Activated CD4-positive, alpha-beta T cell treated with anti-CD3 and anti-CD28 coated beads for 1 hour (primary cell): ENCODE measurements at places on chromosomes 11 and 22.

GRCh38 chr11:73306977-73307322 lies 1.1 kb upstream of the ARHGEF17 start:
- no peak for DNase-seq

DNA sequence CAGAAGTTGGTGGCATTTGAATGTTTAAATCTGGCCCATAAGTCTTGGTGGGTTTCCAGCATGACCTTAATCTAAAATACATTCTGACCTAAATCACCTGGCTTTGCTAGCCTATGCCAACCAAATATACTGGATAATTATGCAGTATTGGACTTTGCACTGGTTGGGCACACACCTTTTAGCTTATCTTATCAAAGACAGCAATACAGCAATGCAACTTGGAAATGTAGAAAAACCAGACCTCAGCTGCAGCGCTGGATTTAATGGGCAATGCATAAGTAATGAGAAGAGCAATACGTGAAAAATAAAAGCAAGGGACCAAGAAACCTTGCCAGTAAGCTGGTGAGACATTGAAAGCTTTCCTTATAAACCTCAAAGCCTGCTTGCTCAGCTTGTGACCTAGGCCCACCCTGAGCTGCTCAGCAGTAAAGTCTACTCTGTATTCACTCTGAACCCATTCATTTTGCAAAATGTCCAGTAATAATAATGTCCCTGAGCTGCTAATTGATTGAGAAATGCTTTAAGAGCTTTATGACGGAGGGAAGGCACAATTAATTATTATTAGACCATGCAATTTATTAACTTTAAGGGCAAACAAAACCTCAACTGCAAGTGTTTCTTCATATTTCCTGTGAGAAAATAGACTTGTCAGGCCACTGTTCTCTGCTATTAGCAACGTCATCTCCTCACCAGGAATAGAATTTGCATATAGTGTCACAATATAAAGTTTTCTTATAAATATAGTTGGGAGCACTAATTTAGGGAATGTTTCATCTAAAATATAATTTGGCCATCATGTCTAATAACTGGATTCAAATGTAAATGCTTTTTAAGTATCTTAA lies 49.4 kb upstream of the CEP295 start:
- DNase-seq, result no peak

- no peak for DNase-seq
These were observed 2.7 kb upstream of the RGL4 start for GRCh38 chr22:23688121-23688520.

DNA sequence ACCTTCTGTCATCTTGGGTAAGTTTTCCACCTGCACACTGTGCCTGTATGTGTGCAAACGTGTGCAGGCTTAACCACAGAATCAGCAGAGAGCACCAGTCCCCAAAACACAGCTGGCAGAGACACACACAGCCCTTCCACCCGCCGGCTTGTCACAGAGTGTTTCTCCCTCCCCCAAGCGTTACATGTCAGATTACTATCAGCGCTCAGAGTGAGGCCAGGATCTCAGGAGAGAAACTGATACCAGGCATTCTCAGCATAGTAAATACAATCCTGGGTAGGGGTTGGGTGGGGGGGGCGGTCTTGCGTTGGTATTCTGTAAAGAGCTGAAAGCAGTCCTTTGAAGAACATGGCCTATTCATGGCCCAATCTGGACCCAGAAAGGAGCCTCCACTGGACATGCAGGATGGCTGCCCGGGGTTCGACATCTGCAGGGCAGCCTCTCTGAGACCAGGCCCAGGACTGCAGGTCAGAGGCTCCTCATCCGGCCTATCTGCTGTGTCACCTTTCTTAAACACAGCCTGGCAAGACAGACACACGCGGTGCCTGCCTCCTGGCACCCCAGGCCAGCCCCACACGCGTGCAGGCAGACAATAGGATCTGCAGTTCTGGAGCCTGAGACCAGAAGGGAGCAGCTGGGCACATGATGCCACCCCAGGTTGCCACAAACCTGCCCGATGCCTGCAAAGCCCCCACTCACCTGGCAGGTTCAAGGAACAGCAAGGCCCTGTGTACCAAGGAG lies 1.7 kb downstream of the OSBPL5 start:
- no peak for DNase-seq

- no peak for DNase-seq
These were observed 209.6 kb downstream of the BUD13 start for GRCh38 chr11:116563028-116563711.

DNA sequence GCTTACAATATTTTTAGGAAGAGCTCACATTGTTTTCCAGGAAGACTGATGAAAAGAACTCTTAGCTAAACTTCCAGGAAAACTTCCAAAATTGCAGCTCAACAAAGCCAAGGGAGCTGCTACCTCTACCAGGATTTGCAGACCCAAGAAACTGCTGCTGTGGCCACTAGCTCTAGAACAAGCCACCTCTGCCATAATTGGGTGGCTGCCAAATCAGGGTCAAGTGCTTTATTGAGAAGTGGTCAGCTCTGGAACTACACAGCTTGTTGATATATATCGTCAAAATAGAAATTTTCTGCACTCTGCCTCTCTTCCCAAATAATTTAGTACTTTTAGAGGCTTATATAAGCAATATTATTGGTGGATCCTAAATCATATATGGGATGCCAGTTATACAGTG lies 371.8 kb upstream of the CHORDC1 start:
- no peak for DNase-seq

DNA sequence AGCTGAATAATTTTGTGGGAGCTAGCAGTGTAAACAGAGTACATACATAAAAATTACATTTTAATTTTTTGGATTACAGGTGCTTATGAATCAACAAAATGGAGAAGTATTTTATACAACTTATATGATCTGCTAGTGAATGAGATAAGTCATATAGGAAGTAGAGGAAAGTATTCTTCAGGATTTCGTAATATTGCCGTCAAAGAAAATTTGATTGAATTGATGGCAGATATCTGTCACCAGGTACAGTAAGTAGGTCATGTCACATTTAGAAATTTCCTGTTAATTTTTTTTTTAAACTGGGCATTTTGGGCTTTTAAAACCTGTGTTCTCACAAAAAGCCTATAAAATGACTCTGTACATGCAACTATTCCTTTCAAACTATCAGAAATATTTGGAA lies 24.0 kb downstream of the ATM start:
- DNase-seq, result no peak

GRCh38 chr22:50060441-50061140 lies 2.5 kb upstream of the TTLL8 start:
- no peak for DNase-seq

GRCh38 chr11:125351033-125351867 lies 144.8 kb downstream of the FEZ1 start:
- DNase-seq, result no peak

GRCh38 chr11:44729713-44730112 lies 3.0 kb downstream of the TSPAN18 start:
- DNase-seq, result no peak

DNA sequence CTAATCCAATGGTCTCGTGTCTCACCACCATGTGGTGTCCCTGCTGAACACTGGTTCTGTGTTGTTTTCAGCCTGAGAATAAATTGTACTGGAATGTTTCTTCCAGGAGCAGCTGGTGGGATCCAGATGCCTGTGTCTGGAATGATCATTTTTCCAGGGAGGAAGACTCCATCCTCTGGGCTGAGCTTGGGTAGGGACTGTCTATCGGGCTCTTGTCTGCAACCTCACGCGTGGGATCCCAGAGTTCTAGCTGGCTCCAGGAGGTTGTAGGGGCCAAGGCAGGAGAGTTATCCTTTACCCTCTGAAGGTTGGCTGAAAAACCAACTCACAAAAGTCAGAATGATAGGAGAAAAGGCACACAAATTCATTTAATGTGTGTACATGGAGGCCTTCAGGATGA lies 144.1 kb upstream of the B3GAT1 start:
- no peak for DNase-seq

DNA sequence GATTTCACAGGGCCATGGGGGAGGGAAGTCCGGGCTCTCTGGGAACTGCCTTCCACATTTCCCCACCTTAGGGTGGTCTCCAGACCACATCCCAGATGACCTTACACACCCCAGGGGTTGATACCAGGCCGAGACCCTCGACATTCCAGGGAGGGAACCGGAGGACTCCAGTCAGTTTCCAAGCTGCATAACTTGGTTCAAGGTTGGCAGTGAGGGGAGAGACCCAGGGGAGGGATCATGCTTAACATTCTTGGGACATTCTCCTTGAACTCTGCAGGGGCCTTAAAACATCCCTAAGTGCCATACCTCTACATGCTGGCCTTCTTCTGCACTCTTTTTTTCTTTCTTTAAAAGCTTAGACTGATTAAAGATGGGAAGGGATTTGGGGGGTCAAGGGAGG lies 251.0 kb downstream of the ST3GAL4 start:
- DNase-seq, result no peak
